ENCODE measurements at places on chromosomes 5 and 9.

DNA sequence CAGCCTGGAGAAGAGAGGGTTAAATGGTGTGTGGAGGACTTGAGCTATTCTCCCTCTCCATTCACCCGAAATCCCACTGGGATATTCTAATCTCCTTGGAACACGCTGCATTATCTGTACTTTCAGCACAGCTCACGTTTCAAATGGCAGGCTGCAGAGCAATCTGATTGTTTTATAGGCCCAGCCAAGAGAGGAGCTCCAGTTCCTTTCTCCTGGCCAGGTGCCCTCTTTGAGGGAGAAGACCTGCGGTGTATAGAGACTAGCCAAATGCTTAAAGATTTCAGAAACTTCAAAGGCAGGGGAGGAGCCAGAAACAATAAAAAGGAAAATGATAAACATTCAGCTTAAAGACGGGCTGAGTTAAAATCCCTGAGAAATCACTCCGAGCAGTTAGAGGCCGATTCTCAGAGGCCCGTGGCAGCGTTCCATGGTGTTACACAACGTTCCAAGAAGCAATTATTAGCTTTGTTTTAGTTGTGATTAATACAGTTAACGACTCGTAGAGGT is 564.0 kb upstream of the KLF4 start:
- DNase-seq: no peak

- no peak for DNase-seq
Observed at GRCh38 chr9:133571896-133572595, 37.1 kb downstream of the FAM163B start.

GRCh38 chr5:12204761-12205160 is 300.5 kb upstream of the CTNND2 start:
- no peak for DNase-seq

GRCh38 chr9:31253800-31254762 is 1130.4 kb upstream of the ACO1 start:
- no peak for DNase-seq

GRCh38 chr5:73411936-73412596 is 36.5 kb downstream of the FOXD1 start:
- DNase-seq: peak; percentile 29

- no peak for DNase-seq
Observed at GRCh38 chr5:58019614-58020013, 440.3 kb downstream of the PLK2 start.

DNA sequence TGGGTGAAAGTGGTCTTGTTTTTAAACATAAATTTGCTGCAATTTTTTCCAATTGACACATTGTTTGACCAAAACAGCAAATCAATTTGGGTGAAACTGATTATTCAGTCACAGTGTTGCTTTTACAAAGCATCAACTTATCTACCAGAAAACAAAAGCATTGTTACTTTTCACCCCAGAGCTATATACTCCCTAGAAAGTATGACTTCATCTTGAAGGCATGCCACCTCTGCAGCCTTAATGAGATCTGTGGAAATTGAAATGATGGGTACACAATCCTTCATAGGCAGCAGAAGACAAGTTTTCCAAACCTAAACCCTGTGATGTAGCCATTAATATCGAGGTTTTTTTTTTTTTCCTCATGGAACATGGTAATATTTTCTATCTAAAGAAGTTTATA is 615.9 kb downstream of the CHSY3 start:
- DNase-seq: peak; percentile 12

- DNase-seq: no peak
Observed at GRCh38 chr9:134331186-134332025, 5.2 kb downstream of the RXRA start.

DNA sequence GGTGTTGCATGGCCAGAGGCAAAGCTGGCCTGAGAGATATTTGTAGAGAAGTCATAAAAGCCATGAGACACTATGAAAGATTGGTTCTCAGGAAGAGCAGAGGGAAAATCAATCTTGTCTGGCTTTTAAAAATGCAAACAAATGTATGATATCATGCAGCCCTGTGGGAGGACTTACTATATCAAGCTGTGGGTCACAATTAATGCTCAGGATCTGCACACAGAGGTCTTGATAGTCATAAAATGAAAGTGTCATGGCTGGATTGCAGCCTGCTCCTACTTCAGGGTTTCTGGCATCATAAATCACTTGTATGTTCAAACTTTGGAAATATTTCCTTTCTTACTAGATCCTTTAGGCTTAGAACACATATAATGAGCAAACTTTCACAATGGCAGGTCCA is 151.5 kb downstream of the SEMA6A start:
- no peak for DNase-seq

- DNase-seq: no peak
Observed at GRCh38 chr9:70994582-70994981, 126.8 kb downstream of the TRPM3 start.

GRCh38 chr9:5841771-5842573 is 9.1 kb upstream of the ERMP1 start:
- DNase-seq: no peak

DNA sequence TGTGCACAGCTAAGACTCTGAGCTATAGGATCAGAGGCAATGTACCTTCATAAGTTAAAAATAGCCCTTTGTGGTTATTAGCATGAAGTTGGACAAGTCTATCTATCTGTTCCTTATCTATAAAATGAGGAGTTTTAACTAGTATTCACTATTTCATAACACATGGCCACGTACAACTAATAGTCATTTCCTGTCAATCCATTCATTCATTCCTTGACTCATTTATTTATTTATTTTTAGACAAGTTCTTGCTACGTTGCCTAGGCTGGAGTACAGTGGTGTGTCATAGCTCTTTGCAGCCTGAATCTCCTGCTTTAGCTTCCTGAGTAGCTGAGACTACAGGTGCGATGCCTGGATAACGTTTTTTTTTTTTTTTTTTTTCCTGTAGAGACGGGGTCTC is 92.1 kb downstream of the NR3C1 start:
- no peak for DNase-seq

DNA sequence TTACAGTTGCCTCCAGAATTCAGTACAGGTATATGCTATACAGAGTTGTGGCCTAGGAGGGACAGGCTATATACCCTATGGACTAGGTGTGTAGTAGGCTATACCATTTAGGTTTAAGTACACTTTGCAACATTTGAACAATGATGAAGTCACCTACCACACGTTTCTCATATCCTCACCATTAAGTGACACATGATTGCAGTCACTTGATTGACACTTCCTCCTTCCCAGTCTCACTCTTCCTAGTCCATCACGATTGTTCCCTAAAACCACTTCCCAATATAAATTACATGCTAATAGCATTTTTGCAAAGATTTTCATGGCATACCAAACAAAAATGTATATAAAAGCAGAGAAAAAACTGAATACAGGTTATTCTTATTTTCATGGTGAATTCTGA is 312.2 kb downstream of the EPB41L4A start:
- no peak for DNase-seq

GRCh38 chr9:77543131-77543822 is 104.8 kb downstream of the GNA14 start:
- peak; percentile 29 for DNase-seq

DNA sequence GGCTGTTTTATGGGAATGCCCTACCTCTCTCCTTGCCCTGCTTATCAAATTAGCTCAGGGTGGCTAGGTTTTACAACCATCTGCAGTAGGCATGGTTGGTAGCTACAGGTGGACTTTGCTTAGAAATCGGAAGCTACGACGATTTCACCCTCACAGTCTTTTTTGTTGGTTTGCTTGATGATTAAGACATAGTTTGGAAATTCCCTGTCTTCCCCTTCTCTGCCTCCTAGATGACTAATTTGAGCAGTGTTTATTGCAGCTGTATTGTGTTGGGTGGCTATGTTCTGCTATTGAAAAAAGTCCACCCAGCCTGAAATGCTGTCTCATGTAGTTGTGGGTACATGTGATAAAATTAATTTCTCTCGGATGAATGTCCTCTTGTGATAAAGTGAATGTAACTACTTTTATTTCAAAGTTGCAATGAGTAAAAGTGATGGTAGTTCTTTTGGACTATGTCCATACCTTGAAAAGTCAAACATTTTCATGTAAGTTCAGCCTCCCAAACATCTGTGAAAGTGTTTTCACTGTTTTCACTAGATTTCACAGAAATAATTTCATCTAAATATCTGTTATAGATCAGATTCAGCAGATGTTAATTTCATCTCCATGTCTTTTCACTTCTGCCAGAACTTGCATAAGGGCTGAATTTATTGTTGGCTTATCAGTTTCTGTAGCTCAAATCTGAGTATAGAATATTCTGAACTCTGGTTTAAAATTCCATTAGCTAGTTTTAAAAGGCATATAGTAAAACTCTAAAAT is 37.3 kb upstream of the FYB1 start:
- DNase-seq: no peak

GRCh38 chr5:138755084-138755748 is 2.0 kb downstream of the CTNNA1 start:
- no peak for DNase-seq

GRCh38 chr9:137547687-137548543 is 2.3 kb downstream of the PNPLA7 start:
- no peak for DNase-seq

DNA sequence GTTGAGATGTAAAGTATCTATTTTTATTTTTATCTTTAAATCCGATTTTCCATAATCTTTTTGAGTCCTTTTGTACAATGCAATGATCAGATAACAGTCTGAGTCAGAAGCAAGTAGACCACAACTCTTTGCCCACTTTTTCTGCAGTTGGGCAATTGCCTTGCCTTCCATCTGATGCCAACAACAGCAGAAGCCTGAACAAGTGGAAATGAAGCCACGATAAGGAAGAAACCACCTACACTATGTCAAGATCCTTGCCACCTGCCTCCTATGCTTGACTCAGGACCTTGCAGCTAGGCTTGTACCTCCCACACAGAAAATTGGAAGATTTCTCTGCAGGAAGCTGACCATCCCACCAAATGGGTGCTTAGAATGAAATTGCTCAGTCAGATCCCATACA is 78.6 kb downstream of the ANXA1 start:
- DNase-seq: no peak

DNA sequence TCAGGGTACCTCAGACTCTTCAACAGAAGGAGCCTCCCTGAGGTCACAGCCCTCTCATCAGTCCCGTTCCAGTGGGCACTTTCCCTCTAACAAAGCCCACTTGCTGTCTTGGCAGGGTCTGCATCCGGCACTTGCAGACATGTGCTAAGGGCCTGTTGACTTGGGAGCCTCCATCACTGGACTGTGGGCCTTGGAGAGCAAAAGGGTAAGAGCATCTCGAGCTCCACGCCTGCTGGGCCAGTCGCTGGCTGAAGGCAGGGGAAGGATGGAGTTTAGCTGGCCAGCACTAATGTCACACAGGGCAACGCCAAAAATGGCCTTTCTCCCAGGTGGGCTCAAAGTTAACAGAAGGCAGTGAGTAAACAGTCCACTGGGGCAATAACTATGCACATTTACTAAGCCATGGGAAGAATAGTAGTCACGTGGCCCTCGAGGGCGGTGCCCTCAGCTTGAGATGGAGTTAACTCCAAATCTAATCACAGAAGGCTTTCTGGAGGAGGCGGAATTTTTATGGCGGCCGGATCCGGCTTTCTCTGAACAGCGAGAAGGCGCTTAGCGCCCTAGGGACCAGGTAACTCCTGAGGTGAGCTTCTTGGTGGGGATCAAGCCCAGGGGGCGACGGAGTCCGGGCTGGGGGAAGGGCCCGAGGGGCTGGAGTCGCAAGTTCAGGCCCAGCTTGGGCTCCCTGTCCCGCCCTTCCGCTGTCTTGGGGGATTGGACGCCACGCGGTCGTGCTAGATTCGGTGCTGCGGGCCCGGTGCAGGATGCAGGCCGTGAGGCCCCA is 2.0 kb upstream of the NSD1 start:
- no peak for DNase-seq

- no peak for DNase-seq
Observed at GRCh38 chr5:177378884-177379883, 5.0 kb upstream of the SLC34A1 start.

GRCh38 chr5:2546938-2547337 is 204.5 kb downstream of the IRX2 start:
- no peak for DNase-seq

GRCh38 chr9:128089299-128089698 is 21.3 kb downstream of the SLC25A25 start:
- DNase-seq: no peak

DNA sequence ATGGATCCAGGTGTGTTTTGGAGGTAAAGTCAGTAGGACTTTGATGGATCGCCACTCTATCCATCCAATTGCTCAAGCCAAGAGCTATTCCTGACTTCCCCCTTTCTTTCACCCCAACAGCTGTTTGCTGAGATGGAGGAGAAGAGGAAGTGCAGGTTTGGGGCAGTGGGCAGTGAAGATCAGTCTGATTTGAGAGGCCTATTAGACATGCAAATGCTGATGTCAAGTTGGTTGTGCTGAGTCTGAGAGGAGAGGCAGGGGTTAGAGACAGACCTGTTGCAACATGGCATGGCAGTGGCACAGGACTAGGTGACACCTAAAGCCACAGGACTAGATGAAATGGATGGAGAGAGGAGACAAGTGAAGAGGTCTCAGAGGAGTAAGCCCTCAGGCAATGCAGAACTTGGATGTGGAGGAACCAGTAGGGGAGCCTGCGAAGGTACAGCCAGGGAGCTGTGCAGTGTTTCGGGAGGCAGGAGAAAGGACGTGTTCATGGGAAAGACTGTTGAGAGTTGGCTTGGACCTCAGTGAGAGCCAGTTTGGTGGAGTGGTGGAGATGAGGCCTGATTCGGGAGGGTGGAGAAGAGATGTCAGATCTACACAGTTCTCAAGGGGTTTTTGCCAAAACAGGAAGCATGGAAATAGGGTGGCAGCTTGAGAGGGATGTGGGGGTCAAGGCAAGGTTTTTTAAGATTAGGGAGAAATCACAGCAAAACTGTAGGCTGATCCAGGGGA is 175.0 kb downstream of the MACROH2A1 start:
- no peak for DNase-seq

GRCh38 chr5:73112359-73112758 is 8.0 kb upstream of the TMEM171 start:
- DNase-seq: no peak

GRCh38 chr9:125466411-125466810 is 204.8 kb downstream of the GAPVD1 start:
- no peak for DNase-seq

GRCh38 chr5:5350101-5350500 is 72.4 kb upstream of the ICE1 start:
- no peak for DNase-seq

DNA sequence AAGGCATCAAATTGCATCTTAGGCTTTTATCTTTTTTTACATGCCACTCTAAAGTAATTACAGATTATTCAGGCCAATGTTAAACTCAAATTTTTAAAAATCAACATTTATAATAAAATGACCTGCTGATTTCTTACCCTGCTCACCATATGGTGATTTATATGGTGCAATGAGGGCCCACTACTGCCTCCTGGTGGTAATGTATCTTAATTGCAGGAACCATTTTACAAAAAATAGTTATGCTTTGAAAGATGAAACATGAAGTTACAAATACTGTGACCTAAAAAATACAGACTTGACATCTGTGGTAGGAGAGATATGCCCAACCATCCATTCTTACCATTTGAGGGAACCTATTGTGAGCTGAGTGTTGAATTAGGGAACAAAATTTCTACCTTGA is 292.6 kb upstream of the TAS2R1 start:
- no peak for DNase-seq

DNA sequence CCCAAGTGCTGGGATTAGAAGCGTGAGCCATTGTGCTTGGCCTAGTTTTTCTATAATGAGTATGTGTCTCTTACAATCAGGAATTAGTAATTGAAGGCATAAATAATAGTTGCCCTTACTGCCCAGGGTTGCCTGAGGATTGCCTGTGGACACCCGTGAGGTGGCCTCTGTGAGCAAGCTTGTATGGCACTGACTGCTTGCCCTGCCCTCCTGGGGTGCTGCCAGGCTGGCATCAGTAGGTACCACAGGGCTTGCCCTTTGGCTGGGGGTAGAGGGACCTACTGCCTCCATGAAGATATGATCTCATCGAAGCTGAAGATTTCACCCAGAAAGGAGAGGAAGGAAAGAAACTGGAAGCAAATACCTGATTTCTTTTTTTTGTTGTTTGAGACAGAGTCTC is 23.8 kb upstream of the PHF19 start:
- DNase-seq: no peak
